ENCODE measurements at places on chromosomes 16 and 17.
A peak's percentile ranks its signal among the peaks of the same experiment; 100 is the strongest.

DNA sequence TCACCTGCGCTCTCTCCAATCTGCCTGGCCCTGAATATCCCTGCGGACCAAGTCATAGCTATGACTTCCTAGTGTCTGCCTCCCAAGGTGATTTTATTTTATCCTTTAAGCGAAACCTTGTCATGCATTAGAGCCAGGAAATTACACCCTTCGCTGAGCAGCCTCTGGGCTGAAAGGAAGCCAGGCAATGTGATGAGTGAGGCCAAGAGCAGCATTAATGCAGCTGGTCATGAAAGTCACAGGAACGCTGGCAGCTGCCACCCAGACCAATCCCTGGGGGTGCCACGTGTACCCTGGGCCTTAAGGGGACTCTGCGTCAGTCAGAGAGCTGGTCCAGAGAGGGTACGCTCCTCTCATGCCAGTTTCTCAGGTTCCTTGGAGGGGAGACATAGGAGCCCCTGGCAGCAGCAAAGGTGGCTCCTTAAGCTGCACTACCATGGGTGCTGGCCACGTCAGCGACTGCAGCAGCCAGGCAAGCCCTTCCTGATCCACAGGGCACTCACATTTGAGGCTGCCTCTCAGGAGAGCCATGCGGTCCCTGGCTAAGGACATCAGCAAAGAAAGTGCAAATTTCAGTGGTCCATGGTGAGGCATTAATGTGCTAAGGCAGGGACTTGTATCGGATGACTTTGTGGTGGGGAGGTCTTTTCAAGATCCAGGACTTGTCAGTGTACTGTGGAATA lies 42.7 kb upstream of the WSCD1 start:
- DNase-seq, result no peak

- DNase-seq, result no peak
These were observed 25.6 kb upstream of the MEIOC start for GRCh38 chr17:44630703-44631102.

DNA sequence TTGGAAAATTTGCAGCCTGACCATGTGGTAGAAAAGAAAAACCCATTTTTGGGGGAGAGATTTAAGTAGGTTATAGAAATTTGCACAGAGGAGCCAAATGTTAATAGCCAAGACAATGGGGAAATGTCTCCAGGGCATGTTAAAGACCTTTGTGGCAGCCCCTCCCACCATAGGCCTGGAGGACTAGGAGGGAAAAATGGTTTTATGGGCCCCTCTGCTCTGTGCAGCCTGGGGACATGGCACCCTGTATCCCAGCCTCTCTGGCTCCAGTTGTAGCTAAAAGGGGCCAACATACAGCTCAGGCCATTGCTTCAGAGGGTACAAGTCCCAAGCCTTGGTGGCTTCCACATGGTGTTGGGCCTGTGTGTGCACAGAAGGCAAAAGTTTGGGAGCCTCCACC lies 245.9 kb upstream of the AXIN2 start:
- DNase-seq, result no peak

DNA sequence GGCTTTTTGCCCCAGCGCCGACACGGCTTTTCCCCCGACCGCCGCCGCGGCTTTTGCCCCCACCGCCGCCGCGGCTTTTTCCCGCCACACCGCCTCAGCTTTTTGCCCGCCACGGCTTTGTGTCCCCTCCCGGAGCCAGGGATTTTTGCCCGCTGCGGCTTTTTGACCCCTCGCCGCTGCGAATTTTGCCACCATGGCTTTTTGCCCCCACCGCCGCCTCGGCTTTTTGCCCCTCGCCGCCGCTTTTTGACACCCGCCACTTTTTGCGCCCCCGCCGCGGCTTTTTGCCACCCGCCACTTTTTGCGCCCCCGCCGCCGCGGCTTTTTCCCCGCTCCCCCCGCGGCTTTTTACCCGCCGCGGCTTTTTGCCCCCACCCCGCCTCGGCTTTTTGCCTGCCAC lies 1342.5 kb downstream of the TP53TG3F start:
- no peak for DNase-seq

DNA sequence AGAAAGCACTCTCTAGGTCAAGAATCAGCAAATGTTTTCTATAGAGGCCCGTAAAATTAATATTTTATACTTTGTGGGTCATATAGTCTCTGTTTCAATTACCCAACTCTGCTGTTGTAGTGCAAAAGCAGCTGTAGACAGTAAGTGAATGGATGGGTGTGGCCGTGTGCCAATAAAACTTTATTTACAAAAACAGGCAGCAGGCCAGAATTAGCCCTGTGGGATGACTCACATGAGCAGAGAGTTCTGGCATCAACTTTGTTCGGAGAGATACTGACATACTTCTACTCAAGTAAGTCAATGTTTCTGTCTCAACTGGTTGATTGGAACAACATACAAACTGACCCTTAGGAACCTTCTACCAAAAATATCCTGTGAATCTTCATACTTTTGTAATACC lies 616.2 kb downstream of the MAF start:
- DNase-seq, result no peak

GRCh38 chr16:4675864-4676786 lies 17.2 kb upstream of the NUDT16L1 start:
- DNase-seq, result peak; percentile 29

DNA sequence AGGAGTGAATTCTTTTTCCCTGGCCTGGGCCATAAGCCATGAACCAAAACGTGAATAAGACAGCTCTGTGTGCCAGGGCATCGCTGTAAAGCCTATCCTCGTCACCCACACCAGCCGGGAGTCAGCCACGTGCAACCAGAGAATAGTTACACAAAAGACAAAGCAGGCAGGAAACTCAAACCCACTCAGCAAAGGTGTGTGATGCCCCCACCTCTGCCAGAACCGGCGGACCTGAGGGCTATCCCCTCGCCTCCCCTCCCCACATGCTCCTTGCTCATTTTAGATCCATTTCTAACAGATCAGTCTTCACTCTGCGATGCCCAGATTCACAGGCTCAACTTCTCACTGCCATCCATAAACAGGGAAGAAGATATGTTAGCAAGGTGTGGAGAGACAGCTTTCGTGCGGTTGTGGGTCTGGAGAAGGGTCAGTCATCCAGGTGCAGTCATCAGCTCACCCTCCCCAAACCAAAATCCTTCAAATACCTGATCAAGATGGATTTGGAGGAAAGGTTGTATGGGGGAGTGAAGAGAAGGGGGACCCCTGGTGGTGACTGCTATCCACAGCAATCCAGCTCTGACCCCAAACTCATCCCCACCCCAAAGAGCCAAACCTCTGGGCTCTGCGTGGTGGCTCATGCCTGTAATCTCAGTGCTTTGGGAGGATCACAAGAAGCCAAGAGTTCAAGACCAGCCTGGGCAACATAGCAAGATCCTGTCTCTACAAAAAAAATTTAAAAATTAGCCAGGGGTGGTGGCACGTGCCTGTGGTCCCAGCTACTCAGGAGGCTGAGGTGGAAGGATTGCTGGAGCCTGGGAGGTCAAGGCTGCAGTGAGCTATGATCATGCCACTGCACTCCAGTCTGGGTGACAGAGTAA lies 219.2 kb downstream of the C16orf78 start:
- DNase-seq, result no peak

DNA sequence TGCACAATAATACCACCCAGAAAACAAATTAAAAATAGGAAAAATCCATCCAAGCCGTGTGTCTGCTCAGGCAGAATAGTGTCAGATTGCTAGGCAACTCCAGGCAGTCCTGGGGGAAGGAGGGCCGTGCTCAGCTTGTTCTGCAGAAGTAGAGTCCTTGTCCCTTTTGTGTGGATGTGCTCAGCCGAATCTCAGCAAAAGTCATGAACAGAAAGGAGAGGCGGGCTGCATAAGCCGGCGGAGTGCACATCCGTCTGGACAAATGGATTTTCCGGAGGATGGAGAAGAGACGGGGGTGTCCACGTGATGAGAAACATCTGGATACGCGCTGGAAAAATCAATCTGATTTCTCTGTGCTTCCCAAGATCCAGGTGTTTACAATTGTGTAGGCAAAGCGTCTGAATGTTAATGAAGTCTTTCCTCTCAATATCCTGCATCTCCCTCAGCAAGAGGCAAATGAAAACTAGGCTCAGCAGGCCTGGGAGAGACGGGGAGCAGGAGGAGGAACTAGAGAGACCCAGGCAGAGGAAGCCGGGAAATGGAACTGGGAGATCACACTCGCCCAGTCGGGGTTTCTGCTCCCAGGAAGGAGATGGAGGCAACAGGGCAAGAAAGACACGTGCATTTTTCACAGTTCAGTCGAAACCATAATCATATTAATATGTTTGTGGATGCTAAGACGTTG lies 7.7 kb upstream of the RBFOX3 start:
- DNase-seq, result no peak

DNA sequence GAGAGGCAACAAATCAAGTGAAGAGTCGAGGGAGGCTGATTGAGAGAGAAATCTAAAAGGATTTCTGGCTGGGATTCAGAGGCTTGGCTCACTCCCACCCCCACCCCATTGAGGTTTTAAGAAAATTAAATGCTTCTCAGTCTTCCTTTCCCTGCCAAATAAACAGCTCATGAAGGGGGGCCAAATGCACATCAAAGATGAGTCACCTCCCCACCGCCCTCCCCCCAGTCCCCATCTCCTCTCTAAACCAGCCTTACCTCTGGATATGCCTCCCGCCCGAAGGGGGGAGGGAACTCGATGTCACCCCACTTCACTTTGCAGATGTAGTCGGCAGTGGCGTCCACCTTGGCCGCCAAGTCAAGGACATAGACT lies 11.6 kb downstream of the ACLY start:
- no peak for DNase-seq

DNA sequence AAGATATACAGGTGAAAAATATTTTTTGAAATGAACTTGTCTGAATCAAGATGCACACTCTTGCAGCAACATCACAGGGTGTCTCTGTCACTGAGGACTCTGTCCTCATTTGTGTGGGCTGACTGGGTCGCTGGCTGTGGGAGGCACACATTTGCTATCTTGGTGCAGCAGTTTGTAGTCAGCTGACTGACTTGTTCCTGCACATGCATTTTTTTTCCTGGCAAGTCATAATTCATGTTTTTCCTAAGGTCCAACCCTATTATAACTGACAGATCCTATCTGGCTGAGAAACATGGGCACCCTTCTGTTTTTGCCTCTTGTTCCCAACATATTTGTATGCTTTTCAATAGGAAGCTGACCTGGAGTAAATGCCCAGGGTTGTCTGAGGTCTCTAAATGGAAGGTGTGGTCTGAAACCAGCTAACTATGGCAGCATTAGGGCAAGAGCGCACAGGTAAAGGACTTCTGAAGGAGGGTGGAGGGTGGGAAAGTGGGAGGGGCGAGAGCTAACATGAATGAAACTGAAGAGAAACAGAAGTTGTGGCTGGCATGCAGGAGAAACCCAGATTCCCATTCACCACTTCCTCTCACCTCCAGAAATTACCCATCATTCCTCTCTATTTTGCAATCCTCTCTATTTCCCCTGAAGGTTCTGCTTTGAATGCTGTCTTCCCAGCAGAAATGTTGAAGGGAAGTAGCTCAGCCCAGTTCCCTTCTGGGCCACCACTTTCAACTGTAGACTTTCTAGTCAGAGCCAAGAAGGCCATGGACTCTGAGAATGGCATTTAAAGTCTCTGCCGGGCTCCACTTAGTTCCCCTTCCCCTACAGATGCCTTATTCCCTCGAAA lies 166.1 kb downstream of the PRKCA start:
- DNase-seq, result no peak
